Astrocyte (in vitro differentiated cells and primary cell): ENCODE measurements at places on chromosomes 2 and 18. TPM values are rescaled to one million over a fixed set of nuclear protein-coding genes. Genes with fewer than 3 reads are reported as not detected.

DNA sequence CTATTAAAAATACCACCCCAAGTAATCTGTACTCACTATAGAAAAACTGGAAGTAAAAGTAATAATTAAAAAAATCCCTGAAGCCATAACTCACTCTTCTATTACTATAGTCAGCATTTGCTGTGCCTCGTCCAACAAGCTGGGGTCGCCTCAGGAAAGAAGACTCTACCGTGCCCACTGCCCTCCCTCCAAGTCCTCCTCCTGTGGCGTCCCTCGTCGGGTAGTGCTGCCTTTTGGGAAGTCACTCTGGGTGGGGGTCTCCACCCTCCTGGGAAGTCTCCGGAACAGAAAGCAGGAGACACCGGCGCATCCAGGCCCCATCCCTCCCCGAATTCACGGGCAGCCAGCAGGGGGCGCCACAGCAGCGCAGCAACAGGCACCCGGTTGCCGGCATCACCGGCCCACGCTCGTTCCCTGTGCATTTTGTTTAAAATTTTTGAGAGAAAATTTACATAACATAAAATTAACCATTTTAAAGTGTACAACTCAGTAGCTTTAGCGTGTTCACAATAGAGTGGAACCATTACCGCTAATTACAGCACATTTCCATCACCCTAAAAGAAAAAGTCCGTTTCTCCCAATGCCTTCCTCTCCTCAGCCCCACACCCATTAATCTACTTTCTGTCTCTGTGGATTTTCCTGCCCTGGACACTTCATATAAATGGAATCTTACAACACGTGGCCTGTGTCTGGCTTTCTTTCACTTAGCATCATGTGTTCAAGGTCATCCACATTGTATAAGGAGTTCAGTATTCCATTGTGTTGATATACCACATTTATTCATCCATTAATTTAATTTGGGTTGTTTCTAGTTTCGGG lies 62.2 kb downstream of the ADNP2 start:
- DNase-seq = peak; percentile 83

DNA sequence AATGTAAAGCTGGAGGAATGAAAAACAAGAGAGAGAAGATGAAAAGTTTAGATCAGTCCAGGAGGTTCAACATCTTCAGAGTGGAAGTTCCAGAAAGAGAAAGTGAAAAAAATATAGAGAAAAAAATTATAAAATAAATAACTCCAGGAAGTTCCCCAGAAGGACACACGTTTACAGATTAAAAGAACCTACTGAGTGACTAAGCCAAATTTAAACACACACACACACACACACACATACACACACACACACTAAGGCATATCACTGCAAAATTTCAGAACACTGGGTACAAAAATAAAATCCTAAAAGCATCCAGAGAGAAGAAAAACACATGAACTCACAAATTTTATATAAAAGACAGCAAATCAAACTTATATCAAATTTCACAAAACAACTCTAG lies 85.9 kb upstream of the PMAIP1 start:
- no peak for DNase-seq

DNA sequence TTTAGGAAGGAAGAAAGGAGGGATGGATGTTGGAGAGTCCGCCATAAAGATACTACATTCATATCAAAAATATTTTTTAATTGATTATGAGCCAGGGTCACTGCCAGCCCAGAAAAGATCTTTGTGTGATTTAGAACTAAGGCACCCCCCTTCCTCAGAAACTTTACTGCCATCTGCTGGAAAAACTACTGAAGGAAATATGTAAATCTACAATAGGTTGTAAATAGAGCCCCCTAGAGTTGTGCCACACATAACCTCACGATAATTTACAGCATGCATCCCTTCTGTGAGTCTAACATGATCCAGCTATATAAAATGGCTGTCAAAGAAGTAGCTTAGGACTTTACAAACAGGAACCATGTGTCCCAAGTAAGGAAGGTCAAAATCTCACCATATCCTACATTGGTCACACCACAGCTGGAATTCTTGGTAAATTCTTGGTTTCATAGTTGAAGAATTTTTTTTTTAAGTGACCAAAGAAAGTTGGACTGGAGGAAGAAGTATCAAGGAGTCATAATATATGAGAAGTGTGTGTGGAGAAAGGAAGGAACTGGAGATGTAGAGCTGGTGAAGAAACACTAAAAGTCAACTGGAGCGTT lies 152.5 kb downstream of the CYP26B1 start:
- DNase-seq = no peak

- no peak for DNase-seq
Observed at GRCh38 chr2:201413143-201413542, 38.1 kb downstream of the TRAK2 start.

- no peak for DNase-seq
Observed at GRCh38 chr2:153230977-153231376, 247.6 kb downstream of the RPRM start.

DNA sequence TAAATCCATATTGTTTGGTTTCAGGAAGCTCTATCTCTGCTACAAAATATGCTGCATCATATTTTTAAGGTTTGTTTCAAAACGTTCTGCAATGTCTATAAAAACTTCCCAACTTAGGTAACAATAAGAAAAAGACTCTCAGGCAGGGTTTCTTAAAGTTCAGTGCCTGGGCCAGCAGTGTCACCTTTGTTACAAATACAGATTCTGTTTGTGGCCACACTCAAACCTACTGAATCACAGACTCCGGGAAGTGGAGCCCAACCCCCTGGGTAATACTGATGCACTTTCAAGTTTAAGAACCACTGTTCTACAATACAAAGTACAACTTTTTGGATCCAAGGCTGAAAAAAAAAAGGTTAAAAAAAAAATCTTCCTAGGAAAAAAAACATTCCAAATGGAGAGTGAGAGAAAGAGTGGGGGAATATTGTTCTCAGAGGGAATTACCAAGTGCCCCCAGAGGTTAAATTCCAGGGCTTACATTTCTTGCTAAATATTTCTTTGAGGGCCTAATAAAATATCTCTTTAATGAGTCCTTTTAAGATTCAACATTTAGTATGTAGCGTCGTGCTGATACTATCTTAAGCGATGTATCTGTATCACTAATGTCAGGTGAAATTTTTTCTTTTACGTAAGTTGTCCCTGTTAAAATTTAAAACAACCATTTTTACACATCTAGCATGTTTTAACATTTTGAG lies 476.7 kb downstream of the TXNL1 start:
- DNase-seq = no peak

DNA sequence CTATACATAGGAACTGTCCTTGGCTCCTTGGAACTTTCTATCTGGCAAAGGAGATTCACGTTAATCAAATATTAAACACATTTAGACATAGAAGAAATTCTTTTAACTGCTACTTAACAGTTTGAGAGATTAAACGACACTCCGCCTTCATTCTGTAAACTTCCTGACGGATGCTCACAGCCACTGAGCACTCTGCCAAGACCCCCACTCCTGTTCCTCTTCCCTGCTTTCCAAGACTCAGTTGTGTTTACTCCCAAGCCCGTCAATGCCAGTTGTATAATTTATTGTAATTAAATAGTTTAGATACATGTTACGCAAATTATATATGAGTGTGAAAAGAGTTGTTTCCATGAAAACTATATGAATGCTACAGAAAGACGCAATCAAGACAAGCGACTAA lies 321.4 kb upstream of the EPHA4 start:
- no peak for DNase-seq

DNA sequence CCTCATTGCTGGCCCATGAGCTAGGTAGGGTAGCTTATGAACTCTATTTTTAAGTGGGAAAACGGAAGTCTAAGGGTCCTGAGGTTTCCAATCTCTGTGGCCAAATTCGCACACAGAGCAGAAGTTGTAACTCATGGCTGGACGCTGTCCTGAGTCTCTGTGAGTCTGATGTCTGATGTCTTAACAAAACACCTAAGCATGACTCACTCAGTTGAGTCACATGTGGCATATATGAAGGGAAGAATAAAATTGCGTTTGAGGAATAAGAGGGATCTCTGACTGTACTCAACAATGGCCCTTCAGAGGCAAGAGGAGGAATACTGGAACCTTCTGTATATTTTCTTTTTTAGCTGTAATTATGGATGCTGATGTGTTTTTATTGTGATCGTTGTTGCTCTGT lies 569.7 kb downstream of the RIT2 start:
- DNase-seq = peak; percentile 84

Gene HOXD13
- not detected in 2 replicates for total RNA-seq

Gene FAP
- 0.96 and 1.3 TPM in 2 replicates for total RNA-seq

Gene EHD3
- 20.9 and 25.0 TPM in 2 replicates for total RNA-seq

Gene SKOR2
- not detected in 2 replicates for total RNA-seq
